Activated CD8-positive, alpha-beta T cell treated with anti-CD3 and anti-CD28 coated beads, Interleukin-2, amount 10 ng/mL, durations not matched to agents 7 days and 5 days (primary cell): ENCODE measurements at places on chromosomes 7 and 10. TPM values are rescaled to one million over a fixed set of nuclear protein-coding genes. Genes with fewer than 3 reads are reported as not detected.

DNA sequence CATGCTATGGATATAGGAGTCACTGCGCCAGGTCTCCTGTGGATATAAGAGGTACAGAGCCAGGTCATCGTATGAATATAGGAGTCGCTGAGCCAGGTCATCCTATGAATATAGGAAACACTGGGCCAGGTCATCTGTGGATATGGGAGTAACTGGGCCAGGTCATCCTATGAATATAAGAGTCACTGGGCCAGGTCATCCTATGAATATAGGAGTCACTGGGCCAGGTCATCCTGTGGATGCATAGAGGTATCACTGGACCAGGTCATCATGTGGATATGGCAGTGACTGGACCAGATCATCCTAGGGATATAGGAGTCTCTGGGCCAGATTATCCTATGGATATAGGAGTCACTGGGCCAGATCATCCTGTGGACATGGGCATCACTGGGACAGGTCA is 181.7 kb downstream of the DNAH11 start:
- no peak for DNase-seq

- no peak for DNase-seq
Measured at GRCh38 chr7:14836006-14836405, 66.5 kb downstream of the DGKB start.

GRCh38 chr7:2104716-2105115 is 128.0 kb downstream of the MAD1L1 start:
- DNase-seq = no peak

The NODAL gene
- not detected for total RNA-seq

GRCh38 chr7:50491209-50491608 is 41.1 kb upstream of the FIGNL1 start:
- no peak for DNase-seq

DNA sequence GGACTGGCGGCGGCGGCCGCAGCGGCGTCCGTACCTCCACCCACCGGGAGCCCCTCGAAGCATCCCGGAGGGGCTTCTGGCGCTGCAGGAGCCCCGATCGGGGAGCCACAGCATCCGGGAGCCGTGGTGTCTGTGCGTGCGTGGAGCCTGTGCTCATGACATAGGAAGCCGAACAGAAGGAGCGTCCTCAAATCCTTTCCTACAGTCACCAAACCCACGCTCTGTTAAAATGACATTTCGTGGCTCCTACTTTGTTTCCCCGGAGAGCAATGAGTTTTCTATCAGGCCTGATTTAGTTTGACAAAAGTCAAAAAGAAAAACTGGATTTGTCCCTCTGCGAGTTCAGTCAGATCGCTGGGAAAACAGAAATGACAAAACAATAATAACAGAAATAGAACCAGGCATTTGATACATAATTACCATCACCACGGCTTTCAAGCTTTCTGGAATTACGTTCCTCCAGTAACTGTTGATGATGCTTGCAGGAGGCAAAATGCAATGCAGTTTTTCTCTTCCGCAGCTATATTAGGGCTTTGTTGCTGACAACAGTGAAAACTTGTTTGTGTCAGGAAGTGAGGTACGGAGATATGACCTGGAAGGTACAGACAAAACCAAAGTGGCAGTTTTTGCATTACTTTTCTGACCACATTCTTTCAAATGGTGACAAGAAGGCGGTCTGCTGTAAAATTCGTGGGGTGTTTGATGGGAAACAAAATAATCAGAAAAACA is 219.3 kb upstream of the MKLN1 start:
- DNase-seq = peak; percentile 60

- DNase-seq = no peak
Measured at GRCh38 chr10:118694848-118695247, 59.9 kb downstream of the CACUL1 start.

The KLF14 gene
- not detected for total RNA-seq

DNA sequence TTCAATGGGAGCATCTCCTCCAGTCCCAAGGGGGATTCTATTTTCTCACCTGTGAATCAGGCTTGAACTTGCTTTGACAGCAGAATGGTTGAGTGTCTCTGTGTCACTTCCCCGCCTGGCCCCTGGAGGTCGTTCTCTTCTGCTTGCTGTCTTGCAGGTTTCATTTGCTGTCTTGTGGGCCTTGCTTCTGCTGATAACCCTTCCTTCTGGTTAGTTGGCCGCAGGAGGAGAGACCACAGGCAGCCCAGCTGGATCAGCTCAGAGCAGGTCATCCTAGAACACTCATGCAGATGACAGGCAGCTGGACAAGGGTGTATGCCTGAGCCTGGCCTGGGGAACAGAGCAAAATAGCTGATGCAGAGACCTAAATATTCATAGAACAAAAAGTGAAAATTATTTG is 344.2 kb upstream of the ADARB2 start:
- no peak for DNase-seq

GRCh38 chr7:44043902-44044301 is 600 bp upstream of the DBNL start:
- DNase-seq = peak; percentile 30

GRCh38 chr10:78505657-78506056 is 472.0 kb downstream of the RPS24 start:
- peak; percentile 8 for DNase-seq

DNA sequence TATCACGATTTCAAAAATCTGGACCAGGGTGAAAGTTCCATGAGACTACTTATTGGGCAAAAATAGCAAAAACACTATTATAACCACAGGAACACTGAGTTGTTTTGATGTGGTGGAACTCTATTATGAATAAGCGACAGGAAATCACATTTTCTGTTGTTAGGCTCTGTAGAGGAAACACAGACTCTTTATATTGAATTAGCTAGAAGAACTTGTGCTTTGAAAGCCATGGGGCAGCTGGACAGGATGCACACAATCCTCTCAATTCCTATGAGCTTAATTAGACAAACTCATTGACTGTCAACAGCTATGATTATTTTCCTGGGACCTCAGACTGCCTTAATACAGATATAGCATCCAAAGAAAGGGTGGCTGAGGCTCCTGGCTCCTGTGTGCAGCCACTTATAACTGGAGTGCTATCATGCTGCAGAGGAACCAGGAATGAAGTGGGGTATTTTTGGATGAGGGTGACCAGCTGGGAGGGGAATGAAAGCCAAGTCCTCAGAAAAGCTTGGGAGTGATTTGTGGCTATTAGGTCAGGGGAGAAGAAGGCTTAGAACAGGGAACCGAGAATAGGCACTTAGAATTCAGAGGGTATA is 657.3 kb downstream of the TYW1 start:
- no peak for DNase-seq

GRCh38 chr10:130230611-130231010 is 94.4 kb downstream of the GLRX3 start:
- DNase-seq = no peak

GRCh38 chr10:91957091-91957490 is 33.5 kb downstream of the BTAF1 start:
- DNase-seq = no peak

The NXPH1 gene
- not detected for total RNA-seq

- DNase-seq = no peak
Measured at GRCh38 chr10:14611968-14612693, 162.6 kb downstream of the FAM107B start.

GRCh38 chr7:157210682-157211081 is 72.0 kb downstream of the UBE3C start:
- no peak for DNase-seq
